ENCODE measurements at places on chromosomes 4 and X. TPM values are rescaled to one million over a fixed set of nuclear protein-coding genes. Genes with fewer than 3 reads are reported as not detected.

DNA sequence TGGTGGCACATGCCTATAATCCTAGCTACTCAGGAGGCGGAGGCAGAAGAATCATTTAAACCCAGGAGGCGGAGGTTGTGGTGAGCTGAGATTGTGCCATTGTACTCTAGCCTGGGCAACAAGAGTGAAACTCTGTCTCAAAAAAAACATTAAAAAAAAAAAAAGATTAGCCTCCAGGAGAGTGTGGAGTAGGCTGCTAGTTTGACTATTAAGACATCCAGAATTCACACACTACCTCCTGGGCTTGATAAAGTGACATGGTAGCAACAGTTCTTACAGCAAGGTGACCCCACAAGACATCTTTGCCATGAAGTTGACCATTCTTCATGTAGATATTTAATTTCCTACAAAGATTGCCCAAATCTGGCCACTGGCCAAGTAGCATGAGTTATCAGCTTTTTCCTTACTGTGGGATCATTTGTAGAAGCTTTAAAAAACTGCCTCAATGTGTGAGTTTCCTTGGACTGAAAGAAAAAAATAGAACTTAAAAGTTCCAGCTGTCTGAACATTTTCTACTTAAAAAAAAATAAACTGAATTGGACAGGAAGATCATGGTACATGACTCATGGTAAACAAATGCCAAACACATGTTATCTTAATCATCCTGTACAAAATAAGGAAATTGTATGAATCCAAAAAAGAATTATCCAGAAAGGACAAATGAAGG, 35.3 kb upstream of the SPRY1 start:
- no peak for DNase-seq

The CXCL3 gene
- 1.9 TPM for total RNA-seq

DNA sequence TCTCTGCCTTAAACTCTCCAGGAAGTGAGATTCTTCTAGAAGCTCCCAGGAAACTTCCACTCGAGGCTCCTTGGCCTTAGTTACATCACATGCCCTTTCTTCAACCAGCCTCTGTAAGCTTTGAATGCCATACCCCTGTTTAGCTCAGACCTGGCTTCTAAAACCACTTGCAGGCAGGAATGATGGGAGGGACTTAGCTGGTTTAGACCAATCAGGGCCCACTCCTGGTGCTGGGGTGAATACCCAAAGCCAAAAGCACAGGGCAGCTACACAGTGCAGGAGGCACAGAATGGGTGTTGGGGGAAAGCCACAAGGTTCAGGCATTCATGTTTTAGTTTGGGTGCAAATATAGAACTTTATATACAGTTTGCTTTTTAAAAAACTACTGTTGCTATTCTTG, 296.2 kb downstream of the FRMPD4 start:
- DNase-seq = no peak

- no peak for DNase-seq
Observed at GRCh38 chr4:90474484-90474883, 347.3 kb downstream of the CCSER1 start.

The HMGB3 gene
- total RNA-seq = 116 TPM

GRCh38 chr4:110675426-110675825, 52.5 kb upstream of the PITX2 start:
- DNase-seq = no peak

DNA sequence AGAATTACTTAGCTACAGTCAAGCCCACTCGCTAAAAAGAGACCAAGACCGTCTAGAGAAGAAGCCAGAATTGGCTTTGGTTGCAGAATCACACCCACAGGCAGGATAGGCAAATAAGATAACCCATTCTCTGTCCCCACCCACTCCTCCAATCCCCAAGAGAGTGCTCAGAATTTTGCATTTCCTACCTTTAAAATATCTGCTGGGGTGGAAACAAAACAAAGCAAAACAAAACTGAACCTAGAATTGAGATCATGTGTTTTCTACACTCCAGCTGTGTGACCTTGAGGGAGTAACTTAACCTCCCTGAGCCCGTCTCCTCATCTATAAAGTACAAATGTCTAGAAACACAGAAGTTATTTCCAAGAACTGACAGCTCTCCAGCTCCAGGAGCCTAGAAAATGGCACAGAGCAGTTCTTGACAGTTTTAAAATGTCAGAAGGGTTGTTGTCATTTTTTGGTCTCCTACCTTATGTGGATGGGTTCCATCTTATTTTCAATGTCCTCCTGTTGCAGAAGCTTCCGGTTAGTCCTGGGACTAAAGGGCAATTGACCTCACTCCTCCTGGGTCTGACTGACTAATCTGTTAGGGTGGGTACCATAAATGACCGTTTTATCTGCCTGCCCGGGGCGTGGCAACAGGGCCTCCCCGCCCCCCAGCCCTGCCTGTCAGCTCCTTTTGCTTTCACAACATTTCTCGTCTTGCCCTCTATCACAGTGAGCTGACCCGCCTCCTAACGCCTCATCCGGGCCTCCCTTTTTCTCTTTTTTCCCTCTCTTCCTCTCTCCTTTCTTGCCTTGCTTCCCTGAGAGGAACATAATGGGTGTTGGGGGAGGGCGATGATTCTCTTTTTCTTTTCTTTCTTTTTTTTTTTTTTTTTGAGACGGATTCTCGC, 114.0 kb downstream of the RBM47 start:
- DNase-seq = no peak

Data from HCT116 (cell line).